Karpas-422 (cell line): ENCODE measurements at places on chromosomes 13 and 19. TPM values are rescaled to one million over a fixed set of nuclear protein-coding genes. Genes with fewer than 3 reads are reported as not detected.

Gene TMEM59L
- 0.43 and 2.5 TPM in 2 replicates for total RNA-seq

Gene AKT1S1
- 8.2 and 8.9 TPM in 2 replicates for total RNA-seq

GRCh38 chr19:31276831-31277230, 72.4 kb downstream of the TSHZ3 start:
- H3K27ac ChIP-seq: no peak overlapping the region
- H3K4me3 ChIP-seq: no peak overlapping the region
- no peak for DNase-seq
- H3K36me3 ChIP-seq: no peaks in the 10 kb centered on the region
- no peaks in the 10 kb centered on the region for H3K4me1 ChIP-seq

DNA sequence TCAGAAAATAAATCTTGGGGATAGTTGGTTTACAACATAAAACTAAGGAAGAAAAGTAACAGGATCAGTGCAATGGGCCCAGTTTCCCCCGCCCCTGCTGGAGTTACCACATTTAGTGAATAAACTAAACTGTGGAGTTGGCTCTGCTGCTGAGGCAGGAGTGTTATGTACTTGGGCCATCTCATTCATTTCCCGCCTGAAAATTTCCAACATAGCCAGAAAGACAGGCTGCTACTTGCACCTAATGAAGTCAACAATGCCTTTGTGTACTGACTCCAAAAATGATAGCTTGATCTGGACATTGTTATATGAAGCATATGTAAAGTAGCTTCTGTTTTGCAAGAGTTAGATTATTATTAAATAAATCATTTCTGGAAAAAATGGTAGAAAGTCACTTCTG, 7.9 kb upstream of the RNASEH2B start:
- no peak for DNase-seq
- H3K4me3 ChIP-seq: no peak overlapping the region
- H3K27me3 ChIP-seq: no peaks in the 10 kb centered on the region
- no peaks in the 10 kb centered on the region; the same call in 1 of the 2 replicates for H3K4me1 ChIP-seq
- H3K36me3 ChIP-seq: no peaks in the 10 kb centered on the region
- no peak overlapping the region for H3K27ac ChIP-seq

- DNase-seq: no peak
- H3K4me3 ChIP-seq: no peak overlapping the region
- no peaks in the 10 kb centered on the region for H3K27me3 ChIP-seq
These were observed 27.8 kb downstream of the NFIX start for GRCh38 chr19:13022859-13023636.
